ENCODE measurements at places on chromosomes 7 and 10.

DNA sequence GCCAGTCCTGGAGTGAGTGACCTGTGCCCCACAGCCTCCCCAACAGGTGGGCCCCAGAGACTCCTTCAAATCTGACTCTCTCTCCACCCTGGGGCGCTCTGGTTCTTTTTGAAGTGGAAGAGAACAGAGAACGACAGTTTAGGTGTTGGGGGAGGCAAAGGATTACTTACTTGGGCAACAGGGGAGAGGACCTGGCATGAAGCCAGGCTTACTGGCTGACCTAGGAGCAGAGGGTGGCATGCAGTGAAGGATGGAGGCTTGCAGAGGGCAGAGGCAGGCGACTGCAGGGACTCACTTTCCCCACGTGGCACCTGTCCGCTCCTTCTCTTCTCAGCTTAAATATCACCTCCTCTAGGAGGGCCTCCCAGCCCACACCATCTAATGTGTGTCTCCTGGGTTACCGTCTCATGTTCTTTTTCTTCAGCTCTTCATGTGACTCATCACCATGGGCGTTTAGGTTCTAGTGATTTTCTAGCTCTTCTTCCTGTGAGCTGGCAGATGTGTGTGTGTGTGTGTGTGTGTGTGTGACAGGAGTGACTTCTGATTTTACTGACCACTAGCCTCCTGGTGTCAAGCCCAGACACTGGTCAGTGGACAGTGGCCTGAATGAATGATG is 15.5 kb downstream of the LZTS2 start:
- peak; percentile 22 for DNase-seq

GRCh38 chr10:1043532-1043995 is 5.4 kb downstream of the IDI1 start:
- no peak for DNase-seq

GRCh38 chr10:71599518-71599917 is 120.1 kb downstream of the C10orf105 start:
- no peak for DNase-seq

DNA sequence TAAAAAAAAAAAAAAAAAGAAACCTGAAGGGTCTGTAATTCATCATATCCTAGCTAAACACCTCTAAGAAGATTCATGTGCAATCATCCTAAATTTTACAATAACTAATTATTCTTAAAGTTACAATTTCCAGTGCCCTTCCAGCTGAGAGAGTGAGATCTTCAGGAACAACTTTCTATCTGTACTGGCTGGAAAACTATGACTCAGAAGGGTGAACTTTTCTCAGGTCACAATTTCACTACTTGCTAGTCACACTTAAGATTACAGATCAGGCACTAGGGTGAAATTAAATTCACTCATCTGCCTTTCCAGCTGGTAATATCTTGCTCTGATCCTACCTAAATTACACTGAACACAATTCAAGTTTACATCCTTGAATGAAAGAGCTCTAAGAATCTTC is 158.8 kb downstream of the ANK3 start:
- DNase-seq: no peak

- DNase-seq: no peak
Observed at GRCh38 chr10:76244061-76244686, 812.8 kb downstream of the LRMDA start.

- no peak for DNase-seq
Observed at GRCh38 chr10:22250897-22251660, 33.3 kb upstream of the EBLN1 start.

DNA sequence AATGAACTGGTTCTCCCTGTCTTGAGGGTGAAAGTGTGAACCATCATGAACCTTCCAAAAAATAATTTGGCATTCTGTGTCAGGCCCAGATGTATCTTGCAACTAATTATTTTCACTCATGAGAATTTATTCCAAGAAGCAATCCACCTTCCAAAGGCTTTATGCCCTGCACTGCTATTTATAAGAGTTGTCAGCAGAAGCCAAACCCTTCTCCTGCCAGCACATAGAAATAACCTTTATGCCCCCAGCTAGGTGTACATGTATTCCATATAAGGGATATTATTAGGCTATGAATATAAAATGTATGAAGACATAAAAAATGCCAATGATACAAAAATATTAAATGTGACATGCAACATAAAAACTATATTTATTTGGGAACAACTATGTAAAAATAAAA is 69.0 kb upstream of the GDF10 start:
- no peak for DNase-seq

DNA sequence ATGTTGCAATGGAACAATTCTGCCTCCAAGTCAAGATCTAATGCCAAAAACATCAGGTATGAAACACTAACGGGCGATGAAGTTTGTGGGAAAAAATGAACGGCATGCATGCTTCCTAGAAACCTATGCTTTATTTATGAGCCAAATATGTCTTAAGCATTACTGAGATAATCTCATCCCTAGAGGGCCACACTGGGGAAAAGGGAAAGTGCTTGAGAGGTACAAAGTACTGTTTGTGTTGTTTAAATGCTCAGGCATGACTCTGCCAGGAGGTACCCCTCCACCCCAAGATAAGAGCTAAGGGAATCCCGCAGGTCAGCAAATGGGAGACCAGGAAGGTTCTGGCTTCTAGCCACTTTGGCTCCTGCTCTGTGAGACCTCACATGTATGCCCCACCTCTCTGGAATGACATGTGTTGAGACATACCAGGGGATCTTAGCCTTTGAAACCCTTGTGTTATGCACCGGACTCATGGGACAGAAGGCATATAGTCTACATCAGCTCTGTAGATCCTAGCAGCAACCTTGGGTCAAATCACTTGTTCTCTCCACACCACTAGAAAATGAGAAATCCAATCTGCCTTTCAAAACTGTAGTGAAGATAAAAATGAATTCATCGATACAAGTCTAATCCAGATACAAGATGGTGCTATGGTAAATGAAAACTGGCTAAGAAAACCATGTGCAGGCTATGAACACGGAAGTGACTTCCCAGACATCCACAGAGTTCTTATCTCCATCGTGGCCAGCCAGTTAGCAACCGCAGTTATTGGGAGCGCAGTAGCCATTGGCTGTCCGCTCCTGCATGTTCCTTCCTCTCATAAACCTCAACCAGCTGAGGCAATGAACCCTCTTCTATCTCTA is 61.0 kb downstream of the CREB3L2 start:
- DNase-seq: no peak

DNA sequence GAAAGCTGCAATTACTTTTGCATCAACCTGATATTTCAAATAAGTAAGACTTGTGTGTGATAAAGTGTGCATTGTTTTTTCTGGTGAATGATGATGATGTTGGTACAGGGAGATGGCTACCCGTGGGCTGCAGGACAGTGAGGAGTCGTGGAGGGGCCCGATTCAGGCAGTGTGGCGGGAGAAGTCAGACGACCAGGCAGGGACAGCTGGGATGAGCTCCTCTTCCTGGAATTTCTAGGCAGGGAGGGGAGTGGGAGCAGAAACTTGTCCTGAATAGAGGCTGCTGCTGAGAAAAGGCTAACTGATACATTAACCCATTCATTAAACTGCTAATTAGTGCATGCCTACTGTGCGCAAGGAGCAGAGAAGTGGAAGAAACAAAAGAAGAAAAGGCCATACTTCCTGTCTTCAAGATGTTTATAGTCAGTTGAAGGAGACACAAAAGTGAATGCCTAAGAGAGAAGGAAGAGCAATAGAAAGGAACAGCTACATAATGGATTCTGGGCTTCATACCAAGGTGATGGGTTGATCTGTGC is 9.3 kb upstream of the GATAD1 start:
- DNase-seq: no peak

GRCh38 chr10:49560526-49560925 is 21.6 kb upstream of the ERCC6 start:
- DNase-seq: no peak

- DNase-seq: peak; percentile 62
Observed at GRCh38 chr10:124423813-124424212, 5.1 kb upstream of the OAT start.

GRCh38 chr7:1325646-1326510 is 93.2 kb downstream of the UNCX start:
- no peak for DNase-seq
